ENCODE measurements at places on chromosomes 5 and 9. TPM values are rescaled to one million over a fixed set of nuclear protein-coding genes. Genes with fewer than 3 reads are reported as not detected.

- no peak for ATAC-seq
These were observed 964 bp upstream of the COL5A1 start for GRCh38 chr9:134640506-134641172.

- ATAC-seq = no peak
These were observed 1027.1 kb upstream of the WWC1 start for GRCh38 chr5:167264348-167264747.

- no peak for ATAC-seq
These were observed at the start of gene ADGRD2 for GRCh38 chr9:124450241-124450924. TSS of gene ADGRD2 (plus strand) at chr9:124450451. CDS start at chr9:124451667, 1,216 bp downstream.

Gene HAPLN1
- 1.8 TPM for total RNA-seq

Gene ANGPTL2
- total RNA-seq = 52.5 TPM

Gene ERP44
- 13.9 TPM for total RNA-seq

Gene SPAG8
- 1.7 TPM for total RNA-seq

Gene LRRC26
- total RNA-seq = not detected

Gene SLC44A1
- total RNA-seq = 33.3 TPM

DNA sequence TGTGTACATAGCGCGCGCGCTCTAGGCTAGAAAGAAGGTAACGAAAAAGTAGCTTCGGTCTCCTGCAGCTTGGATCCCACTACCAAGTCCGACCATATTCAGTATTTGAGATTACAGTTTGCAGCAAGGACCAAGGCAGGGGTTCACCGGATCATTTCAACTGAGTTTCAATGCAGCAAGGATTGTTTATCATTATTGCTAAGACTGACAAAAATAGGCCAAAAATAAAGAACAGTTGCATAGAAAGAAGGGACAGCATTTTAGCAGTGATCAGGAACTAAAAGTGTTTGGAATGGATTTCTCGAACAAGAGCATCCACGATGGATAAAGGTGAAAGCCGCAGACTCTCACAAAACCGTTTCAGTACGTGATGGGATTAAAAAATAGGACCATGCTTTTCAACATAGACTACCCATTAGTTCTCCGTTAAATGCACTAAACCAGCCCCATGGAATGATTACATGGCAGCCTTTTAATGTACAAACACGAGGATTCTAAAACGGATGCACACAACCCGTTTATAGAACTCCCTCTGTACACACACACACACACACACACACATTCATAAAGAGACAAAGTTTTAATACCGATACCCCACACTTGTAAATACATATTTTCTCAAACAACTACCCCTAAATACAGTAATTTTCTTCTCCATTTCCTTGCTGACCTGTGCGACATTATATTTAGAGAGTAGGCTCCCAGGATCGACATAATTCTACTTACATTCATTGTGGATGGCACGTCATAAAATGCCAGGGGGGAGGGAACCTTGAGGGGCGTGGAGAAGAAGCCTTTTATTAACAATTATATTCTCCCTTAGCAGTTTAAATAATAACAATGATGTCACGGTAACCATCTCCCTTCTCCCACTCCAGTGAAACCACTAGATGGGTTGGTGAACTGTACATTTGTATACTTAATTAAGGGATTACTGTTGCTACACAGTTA lies 197.1 kb downstream of the MEF2C start:
- no peak for ATAC-seq
